NAMALWA (cell line): ENCODE measurements at places on chromosomes 7 and 10.

- no peak for DNase-seq
Observed at GRCh38 chr7:123639631-123640030, 16.0 kb upstream of the LMOD2 start.

DNA sequence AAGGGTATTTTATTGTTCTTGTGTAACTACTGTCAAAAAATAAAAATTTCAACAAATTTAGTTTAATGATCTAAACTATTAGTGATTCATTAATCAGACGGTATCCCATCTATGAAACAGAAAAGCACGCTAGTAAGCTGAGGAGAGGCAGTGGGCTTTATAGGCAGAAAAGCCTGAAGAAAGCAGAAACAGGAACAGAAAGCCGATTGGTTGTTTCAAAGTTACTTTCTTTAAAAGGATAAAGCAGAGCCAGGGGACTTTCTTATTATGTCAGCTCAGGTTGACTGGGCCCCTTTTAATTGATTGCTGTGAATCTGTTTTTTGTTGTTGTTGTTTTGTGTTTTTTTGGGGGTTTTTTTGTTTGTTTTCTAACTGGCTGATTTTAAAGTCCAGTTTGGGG, 105.5 kb downstream of the TES start:
- no peak for DNase-seq

DNA sequence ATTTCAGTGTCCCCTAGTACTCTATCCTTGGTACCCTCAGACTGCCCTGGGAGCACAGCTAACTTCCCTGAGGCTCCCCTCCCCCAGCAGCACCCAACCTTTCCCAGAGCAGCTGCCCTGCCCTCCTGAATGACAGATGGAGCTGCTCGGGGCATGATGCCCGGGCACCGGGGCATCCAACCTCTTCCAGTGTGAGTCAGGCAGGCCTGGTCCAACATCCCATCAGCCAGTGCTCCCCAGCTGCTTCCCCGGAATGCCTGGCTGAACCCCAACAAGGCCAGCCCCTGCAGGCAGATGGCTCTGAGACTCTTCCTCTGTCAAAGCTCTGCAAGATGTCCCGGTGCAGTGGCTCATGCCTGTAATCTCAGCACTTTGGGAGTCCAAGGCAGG, 11.9 kb upstream of the TSPAN15 start:
- DNase-seq, result no peak

DNA sequence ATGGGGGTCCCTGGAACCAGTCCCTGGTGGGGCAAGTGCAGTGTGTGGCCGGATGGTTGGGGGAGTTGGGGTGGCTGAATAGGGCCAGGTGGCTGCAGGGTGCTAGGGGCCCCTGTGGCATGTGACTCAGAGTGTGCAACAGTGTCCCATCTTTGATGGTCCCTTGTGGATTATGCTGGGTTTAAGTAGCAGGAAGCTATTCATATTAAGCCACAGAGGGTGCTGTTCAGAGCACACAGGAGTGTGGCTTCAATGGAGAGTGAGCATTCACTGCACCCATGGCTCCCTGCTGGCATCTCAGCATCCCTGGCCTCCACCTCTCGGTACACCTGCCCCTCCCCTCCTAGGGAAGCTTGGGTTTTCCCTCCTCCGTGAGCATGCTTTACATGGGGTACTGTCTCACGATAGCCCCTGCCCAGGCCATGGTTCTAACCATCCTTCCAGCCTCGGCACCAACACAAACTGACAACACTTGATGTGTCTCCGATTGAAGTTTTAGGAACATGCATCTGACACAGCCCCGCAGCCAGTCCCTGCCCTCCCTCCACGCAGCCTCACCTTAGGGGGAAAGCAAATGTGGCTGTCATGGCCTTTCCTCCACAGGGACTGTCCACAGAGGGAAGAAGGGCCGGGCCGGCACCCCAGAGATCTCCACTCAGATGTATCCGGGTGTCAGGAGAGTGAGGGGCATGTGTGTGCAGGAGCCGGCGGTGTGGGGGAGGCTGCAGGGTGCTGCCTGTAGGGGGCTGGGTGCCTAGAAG, 30.4 kb upstream of the PPIF start:
- DNase-seq, result peak; percentile 30

DNA sequence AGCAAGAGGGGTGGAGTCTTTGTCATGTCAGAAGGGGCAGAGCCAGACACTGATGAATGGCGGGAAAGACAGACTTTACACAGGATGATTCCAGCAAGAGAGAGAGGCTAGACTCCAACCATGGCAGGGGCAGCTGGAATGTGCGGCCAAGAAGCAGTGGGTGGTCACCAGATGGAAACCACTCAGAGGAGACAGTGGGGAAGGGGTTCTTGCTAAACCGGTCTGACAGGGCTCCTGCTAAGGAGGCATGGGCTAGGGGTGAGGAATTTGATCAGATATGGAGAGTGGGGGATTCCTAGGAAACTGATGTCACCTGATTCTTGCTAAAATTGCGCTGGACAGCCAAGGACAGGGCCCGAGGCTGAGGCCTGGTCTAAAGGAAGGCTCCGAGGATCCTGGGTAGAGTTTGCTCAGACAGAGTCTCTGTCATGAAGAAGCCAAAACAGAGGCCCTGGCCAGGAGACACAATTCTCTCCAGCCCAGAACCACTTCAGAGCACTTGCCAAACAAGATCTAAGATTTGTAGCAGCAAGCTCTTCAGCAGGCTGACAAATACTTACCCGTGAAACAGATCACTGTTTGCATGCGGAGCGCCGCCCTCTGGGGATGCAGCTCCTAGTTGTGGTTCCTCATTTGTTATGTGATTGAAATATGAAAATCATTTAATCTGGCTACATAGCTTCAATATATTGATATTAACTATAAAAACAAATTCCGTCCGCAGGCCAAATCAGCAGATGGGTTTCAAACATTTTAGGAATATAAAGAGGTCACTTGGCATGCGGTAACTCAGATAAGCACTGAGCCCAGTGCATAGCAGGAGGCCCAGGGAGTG, 377.0 kb downstream of the TCERG1L start:
- DNase-seq, result no peak

GRCh38 chr10:533186-533585, 156.3 kb downstream of the DIP2C start:
- DNase-seq, result no peak

GRCh38 chr7:41000042-41000441, 702.8 kb downstream of the INHBA start:
- no peak for DNase-seq

GRCh38 chr7:91201442-91202113, 62.7 kb upstream of the FZD1 start:
- DNase-seq, result no peak

GRCh38 chr7:143436325-143436946, 6.8 kb upstream of the TAS2R60 start:
- DNase-seq, result peak; percentile 30

DNA sequence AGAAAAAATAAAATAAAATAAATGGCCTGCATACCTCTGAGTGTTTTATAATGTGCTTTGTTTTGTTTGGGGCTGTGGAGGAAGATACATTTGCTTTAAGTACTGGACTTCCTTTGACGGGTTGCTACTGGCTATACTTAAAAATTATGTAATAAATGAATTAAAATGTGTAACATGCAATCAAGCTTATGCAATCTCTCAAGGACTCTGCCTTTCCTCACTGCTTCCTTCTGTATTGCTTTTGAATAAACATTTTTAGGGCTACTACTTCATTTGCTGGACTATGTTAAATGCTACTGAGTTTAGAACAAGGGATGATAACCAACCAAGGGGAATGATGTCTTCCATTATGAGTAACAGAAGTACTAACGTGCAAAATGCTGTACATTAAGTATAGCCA, 91.6 kb downstream of the ETV1 start:
- no peak for DNase-seq

- peak; percentile 14 for DNase-seq
Observed at GRCh38 chr7:82700741-82701140, 257.2 kb upstream of the CACNA2D1 start.

DNA sequence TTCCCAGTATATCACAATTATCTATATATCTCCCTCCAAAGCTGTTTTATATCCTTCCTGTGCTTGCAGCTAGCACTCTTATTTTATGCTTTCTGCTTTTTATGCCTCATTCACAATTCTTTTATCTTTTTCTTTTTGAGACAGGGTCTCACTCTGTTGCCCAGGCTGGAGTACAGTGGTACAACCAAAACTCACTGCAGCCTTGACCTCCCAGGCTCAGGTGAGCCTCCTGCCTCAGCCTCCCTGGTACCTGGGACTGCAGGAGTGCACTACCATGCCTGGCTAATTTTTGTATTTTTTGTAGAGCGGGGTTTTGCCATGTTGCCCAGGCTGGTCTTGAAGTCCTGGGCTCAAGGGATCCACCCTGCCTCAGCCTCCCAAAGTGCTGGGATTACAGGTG, 5.7 kb downstream of the C7orf25 start:
- no peak for DNase-seq

GRCh38 chr7:77367976-77368375, 48.2 kb downstream of the GSAP start:
- no peak for DNase-seq

DNA sequence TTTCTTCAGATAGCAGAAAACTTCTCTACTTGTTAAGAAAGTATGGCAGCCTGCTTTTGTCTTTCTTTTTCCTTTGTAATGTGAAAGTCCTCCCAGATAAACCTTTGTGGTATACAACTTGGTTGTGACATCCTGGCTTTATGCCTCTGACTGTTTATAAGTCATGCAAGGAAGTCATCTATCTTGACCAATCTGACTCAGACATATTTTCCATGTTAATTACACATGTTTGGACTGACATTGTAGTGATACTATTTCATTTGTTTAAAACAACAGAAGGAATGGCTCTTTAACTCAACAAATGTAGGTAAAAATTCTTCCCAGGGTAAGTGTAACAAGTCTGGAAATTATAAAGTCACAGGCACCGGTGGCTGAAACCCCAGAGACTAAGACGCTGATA, 341.6 kb upstream of the MEOX2 start:
- DNase-seq, result no peak

- no peak for DNase-seq
Observed at GRCh38 chr7:128869138-128869943, 6.7 kb downstream of the ATP6V1F start.

DNA sequence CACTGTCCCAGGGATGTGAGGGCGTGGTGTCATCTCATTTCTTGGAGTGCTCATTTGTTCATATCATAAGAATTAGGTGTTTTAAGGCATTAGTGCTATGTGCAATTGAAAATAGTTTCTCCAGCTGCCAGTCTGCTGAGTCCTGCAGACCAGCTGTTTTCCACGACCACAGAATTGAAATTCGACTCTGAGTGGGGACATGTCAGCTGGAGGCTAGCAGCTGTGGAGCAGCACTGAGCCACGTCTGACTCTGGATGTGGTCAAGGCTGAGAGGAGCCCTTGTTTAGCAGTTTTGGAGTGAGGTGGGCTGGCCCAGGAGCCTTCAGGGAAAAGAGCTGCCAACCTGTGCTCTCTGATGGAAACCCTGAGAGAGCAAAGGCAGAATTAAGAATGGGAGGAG, 156.3 kb upstream of the GRB10 start:
- no peak for DNase-seq

DNA sequence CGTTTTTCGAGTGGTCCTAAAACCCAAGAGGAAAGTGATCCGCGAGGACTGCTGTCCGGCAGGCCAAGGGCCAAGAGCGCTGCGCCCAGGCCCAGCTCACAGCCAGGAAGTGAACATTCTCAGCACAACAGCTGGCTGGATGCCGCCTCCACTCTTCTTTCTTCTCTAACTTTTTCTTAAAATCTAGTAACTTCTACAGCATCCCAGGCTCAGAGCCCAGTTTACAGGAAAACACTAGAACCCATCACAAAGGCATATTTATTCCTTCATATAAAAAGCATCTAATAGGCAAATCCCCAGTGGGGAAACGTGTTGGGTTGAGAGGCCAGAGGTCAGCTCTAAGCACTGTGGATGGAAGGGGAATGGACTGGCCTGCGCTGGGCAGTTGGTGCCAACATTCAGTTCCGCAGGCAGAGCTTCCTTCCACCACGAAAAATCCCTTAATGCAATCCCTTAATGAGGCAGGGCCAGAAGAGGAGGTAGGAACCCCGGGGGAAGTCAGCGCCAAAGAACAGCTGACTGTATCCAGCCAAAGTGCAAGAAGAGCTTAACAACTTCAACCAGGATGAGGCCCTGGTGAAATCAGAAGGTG, 74.8 kb downstream of the ZRANB1 start:
- DNase-seq, result no peak

GRCh38 chr7:56092789-56093531, at the start of gene PHKG1:
TSS of gene PHKG1 (minus strand) at chr7:56092952. CDS start at chr7:56088941, 4,011 bp downstream.
- no peak for DNase-seq

- DNase-seq, result no peak
Observed at GRCh38 chr10:123904834-123905409, 13.3 kb upstream of the CPXM2 start.

GRCh38 chr10:59628456-59628855, 81.2 kb downstream of the SLC16A9 start:
- DNase-seq, result no peak

- DNase-seq, result no peak
Observed at GRCh38 chr10:16644146-16644545, 122.5 kb upstream of the C1QL3 start.

- DNase-seq, result no peak
Observed at GRCh38 chr10:338171-339037, 203.1 kb downstream of the ZMYND11 start.

GRCh38 chr7:103951311-103951710, 38.1 kb downstream of the RELN start:
- no peak for DNase-seq

- DNase-seq, result peak; percentile 51
Observed at GRCh38 chr7:135974667-135975066, 2.5 kb downstream of the MTPN start.

DNA sequence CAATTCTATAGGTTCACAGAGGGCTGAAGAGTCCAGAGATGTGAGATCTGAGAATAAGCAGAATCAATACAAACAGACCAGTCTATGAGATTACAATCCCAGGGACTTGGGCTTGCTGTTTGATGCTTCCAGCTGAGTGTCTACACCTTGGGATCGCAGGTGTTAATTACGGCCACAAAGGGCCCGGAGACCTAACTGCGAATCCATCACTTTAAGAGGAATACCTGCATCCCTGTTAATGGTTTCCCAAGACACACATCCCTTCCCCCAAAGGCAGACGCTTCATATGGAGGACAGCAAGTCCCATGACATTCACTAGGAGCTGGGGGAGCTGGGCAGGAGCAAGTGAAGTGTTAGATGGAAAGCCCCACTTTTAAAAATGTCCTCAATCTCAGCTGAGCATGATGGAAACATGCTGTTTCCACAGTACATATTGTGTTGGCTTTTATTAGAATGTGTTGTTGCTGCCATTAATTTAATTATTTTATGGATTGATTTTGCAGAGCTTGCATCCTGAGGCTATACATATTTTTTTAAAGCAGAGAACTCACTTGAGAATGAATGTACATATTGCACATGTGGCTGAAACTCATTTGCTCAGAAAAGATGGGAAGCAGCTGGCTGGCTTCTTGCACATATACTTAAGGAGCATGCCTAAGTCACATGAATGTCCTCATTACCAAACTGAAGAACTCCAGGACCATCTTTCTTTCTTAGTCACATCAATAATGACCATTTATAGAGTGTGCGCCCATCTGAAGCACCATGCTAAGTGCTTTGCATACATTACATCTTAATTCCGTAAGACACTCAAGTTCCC, 151.3 kb downstream of the NEBL start:
- no peak for DNase-seq

- no peak for DNase-seq
Observed at GRCh38 chr10:15225511-15225910, 57.0 kb upstream of the NMT2 start.

GRCh38 chr7:116122972-116123595, 87.3 kb upstream of the TES start:
- DNase-seq, result peak; percentile 57
